ENCODE measurements at places on chromosomes 1 and 21.

- DNase-seq: no peak
Measured at GRCh38 chr1:61400131-61400770, 317.9 kb downstream of the NFIA start.

DNA sequence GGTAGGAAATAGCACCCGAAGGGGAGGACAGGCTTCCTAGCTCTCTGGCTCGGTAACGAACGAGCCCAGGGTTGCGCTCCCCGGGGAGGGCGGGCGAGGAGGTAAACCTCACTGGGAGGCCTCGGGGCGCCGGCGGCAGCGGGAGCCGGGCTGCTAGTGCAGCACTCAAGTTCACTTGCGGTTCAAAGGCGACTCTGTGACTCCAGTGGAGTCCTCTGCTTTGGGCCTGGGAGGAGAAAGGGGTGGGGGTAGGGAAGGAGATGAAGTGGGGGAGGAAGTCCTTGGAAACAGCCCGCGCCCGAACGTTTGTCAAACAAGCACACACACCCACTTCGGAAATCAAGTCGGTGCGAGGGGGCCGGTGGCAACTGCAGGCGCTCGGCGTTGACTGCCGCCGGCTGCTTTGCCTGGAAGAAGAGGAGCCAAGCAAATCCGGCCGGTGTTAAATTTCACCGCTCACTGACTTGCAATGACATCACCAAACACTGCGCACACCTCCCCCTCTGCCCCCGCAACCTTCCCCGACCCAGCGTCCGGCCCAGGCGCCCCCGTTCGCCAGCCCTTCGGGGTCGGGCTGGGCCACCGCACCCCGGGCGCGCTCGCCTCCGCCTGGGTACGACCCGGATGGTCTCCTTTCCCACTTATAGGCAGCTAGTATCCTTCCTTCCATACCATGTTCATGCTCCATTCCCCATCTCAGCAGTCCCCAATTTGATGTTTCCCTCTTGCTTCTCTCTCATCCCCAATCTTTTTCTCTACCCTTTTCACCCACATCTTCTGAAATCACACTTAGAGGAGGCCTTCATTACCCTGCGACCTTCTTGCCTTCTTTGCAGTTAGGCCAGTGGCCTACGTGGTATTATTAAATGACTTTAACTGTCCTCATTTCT, at the start of gene COL24A1:
TSS of gene COL24A1 (minus strand) at position 207 of the 890 bp plus-strand sequence. CDS start 376 bp downstream, outside the sequence.
- peak; percentile 84 for DNase-seq

- no peak for DNase-seq
Measured at GRCh38 chr1:228297822-228298221, 90.0 kb downstream of the OBSCN start.

DNA sequence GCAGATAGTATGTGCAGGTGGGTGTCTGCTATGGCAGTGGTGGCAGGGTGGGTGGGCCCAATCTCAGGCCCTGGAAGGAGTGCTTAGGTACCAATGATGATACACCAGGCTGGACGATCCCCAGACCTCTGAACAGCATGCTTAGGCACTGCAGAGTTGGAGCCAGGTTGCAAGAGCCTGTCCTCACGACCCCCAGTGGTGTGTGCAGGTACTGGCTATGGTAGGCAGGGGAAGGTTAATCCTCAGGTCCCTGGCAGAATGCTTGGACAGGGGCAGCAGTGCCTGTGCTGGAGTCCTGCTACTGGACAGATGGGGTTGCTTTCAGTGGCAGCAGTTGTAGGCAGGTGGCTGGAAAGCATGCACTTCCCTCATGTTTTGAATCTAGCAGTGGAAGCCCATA, 100.5 kb upstream of the NEK7 start:
- no peak for DNase-seq

DNA sequence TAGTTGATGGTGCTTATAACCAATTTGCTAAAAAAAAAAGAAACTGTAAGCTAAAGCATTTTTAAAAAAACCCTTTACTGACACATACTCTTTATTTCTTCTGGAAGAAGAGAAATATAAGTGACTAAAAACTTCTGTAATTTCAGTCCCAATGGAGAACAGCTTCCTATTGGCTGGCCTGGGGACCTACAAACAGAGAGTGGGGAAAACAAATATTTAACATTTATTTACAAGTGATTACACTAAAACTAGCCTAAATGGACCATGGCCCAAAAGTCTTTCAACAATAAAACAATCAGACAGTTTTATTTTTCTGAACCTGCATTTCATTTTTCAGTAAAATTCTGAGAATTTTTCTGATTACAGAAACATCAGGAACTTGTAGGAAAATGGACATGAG, 15.2 kb downstream of the TARBP1 start:
- no peak for DNase-seq

- DNase-seq: no peak
Measured at GRCh38 chr1:107342316-107342715, 201.5 kb downstream of the NTNG1 start.

All from right forelimb (tissue), 1 donor.